ENCODE measurements at places on chromosomes 12 and 14. TPM values are rescaled to one million over a fixed set of nuclear protein-coding genes. Genes with fewer than 3 reads are reported as not detected.

TAS2R20 gene
- 0.35 TPM for total RNA-seq

DACT1 gene
- total RNA-seq, result 0.29 TPM

RFX4 gene
- not detected for total RNA-seq

BICDL1 gene
- total RNA-seq, result not detected

AKAP5 gene
- 1.2 TPM for total RNA-seq

TAMALIN gene
- 3.0 TPM for total RNA-seq

SYNDIG1L gene
- total RNA-seq, result not detected

CYP27B1 gene
- 1.4 TPM for total RNA-seq

RAB15 gene
- 3.2 TPM for total RNA-seq

EDDM3A gene
- total RNA-seq, result not detected

CLEC4A gene
- not detected for total RNA-seq

NTF3 gene
- total RNA-seq, result not detected

SCNN1A gene
- 0.29 TPM for total RNA-seq

C1S gene
- total RNA-seq, result 70.9 TPM

OR4L1 gene
- total RNA-seq, result not detected

SRGAP1 gene
- total RNA-seq, result 6.2 TPM

MMP19 gene
- 37.5 TPM for total RNA-seq

KRT78 gene
- not detected for total RNA-seq

All from myometrial cell (primary cell).